Stimulated activated naive B cell treated with anti-CD40 and anti-IgM and Interleukin-4, amounts not matched to agents 10 μg/mL and 1 μg/mL and 100 μg/mL, for 72 hours (primary cell): ENCODE measurements at places on chromosomes 11 and 22.

DNA sequence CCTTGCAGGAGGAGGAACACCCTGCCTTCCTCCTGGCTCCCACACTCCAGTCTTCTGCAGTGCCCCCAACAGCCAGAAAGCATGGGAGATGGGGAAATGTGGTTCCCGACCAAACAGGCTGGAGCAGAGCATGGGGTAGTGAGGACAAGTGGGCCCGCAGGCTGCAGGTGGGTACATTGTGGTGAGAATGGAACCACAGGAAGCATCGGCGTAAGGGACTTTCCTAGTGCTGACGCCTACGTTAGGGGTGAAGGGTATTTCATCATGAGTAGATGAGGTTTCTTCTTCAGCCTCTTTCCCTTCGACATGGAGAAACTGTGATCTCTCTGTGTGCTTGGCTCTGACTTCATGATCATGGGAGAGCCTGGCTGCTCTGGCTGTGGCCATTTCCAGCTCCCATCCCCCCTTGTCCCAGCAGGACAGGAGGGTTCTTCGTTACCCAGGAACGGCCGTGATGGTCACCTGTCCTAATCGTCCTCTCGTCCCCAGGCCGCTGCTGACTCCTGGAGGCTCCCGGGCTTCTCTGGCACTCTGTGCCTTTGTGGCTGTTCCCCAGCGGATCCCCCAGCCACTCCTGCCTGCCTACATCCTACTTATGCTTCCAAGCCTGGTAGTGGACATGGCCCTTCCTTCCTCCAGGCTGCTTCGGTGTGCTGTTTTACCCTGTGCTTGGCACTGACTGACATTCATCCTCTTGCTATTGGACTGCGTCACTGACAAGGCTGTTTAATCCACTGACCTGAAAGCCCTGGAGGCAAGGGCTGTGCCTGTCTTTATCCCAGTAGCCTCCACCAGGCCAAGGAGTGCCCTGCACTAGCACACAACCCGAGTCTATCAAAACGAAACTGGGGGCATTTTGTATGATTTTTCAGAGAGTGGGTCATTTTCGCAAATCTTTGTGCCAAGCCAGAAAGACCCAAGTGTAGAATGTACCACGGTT lies 65.2 kb upstream of the CECR2 start:
- DNase-seq: peak; percentile 56

- no peak for DNase-seq
Measured at GRCh38 chr11:122042981-122043380, 73.0 kb downstream of the BLID start.

DNA sequence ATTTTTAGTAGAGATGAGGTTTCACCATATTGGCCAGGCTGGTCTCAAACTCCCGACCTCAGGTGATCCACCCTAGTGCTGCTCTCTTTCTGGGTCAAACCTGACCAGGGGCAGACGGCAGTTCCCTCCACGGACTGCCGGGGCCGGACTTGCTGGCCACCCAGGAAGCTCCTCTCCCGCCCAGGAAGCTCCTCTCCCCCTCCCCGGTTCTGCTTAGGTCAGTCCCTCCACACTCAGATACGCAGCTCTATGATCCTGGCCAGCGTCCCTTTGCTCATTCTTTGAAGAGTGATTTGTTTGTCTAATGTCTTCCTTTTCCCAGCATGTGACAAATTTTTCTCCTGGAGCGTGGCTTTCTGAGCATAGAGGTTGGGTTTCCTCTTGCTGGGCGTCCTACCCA lies 125.3 kb upstream of the B3GAT1 start:
- DNase-seq: no peak

GRCh38 chr11:114959953-114960505 lies 281.7 kb downstream of the NXPE2 start:
- DNase-seq: no peak

- no peak for DNase-seq
Measured at GRCh38 chr11:45807792-45808238, 2.9 kb downstream of the SLC35C1 start.
